ENCODE measurements at places on chromosomes 2 and 18.

- no peak for DNase-seq
These were observed 79.2 kb downstream of the SETBP1 start for GRCh38 chr18:44759925-44760342.

DNA sequence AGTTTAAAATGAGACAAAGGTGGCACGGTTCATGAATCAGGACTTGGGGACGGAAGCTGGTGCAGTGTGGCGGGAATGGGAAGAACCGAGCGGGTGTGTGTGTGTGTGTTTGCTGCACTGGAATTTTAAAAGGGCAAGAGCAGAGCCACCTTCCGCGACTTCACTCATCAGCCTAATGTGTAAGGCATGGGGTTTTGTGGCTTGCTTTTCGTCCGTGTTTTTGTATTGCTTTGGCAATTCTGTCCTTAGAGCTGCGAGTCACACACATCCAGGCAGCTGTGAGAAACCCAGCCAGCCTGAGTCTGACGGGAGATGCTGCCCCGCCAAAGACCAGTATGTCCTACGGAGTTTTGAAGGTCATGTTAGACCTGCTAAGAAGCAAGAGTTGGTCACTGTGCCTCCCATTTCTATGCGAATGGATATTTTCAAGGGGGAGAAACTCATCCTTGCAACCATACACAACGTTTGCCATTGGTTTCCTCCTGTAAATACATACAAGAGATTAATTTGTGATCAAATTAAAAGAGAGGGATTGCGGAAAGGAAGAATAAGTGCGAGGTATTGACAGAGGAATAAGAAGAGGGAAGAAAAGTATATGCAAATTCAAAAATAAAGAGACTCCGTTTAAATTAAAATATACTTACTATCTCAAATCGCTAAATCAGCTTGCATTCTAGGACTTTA is 665 bp upstream of the CACNB4 start:
- DNase-seq: no peak

GRCh38 chr18:27005589-27005988 is 140.1 kb upstream of the AQP4 start:
- DNase-seq: no peak

- no peak for DNase-seq
These were observed 3.5 kb upstream of the NCK2 start for GRCh38 chr2:105741174-105741573.

Data from SIG-M5 (cell line).